Right lobe of liver (tissue), 6 donors: ENCODE measurements at places on chromosomes 3 and 15.

DNA sequence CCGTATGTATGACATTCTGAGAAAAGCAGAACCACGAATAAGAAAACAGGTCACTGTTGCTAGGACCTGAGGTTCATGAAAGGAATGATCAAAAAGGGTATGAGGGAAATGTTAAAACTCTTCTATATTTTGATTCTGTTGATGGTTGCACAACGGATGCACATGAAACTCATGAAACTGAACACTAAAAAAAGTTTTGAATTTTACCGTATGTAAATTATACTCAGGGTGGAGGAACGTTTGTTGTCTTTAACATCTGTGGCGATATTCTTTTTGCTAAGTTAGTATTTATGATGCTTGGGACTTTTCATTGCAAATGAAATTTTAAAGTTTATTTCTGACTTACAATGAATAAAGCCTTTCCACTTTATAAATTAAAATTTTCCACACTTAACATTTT, 55.4 kb downstream of the STAG1 start:
- no peaks in the 10 kb centered on the region for H3K4me1 ChIP-seq
- H3K4me3 ChIP-seq, result no peak overlapping the region
- H3K27me3 ChIP-seq, result no peaks in the 10 kb centered on the region
- H3K36me3 ChIP-seq, result no peaks in the 10 kb centered on the region
- no peak for DNase-seq
- H3K27ac ChIP-seq, result no peak overlapping the region

DNA sequence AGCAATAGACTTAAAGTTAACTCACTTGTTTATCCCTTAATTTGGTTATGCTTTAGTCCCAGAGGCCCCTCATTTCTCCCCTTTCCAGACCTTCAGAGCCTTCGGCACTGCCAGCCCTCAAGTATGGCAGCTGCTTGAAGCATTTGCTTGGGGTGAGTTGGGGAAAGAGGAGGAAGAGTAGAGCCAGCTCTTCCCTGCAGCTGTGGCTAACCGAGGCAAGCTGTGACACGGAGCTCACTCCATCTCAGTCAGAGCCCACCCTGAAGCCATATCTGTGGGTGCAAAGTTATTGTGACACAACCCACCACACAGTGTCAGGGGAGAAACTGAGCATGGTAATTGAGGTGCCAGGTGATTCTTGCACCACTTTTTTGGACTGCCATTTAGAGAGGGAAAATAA, 66.1 kb downstream of the FILIP1L start:
- H3K27ac ChIP-seq, result no peak overlapping the region
- no peaks in the 10 kb centered on the region for H3K27me3 ChIP-seq
- H3K36me3 ChIP-seq, result no peaks in the 10 kb centered on the region
- DNase-seq, result no peak
- H3K4me3 ChIP-seq, result no peak overlapping the region

DNA sequence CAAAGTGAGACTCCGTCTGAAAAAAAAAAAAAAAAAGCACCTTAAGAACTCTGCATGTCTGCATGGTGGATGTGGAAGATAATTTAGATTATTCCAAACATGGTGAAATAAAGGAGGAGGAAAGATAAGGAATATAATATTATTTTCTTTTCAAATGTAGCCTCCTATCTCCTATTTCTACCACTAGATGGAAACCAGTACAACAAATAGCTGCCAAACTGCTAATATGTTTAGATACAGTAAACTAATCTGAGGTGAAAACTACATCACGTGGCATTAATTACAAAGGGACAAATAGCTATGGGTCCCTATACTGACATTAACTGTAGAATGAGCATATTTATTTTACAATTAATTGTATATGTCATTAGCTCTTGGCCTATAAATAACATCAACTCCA, 197.8 kb downstream of the TBC1D5 start:
- no peak overlapping the region for H3K4me3 ChIP-seq
- H3K4me1 ChIP-seq, result no peaks in the 10 kb centered on the region
- H3K36me3 ChIP-seq, result no peaks in the 10 kb centered on the region
- no peaks in the 10 kb centered on the region for H3K27me3 ChIP-seq

GRCh38 chr3:124333931-124334640, 342.2 kb upstream of the ROPN1 start:
- H3K27ac ChIP-seq, result no peak overlapping the region
- DNase-seq, result no peak
- H3K4me3 ChIP-seq, result no peak overlapping the region
- H3K27me3 ChIP-seq, result no peaks in the 10 kb centered on the region

DNA sequence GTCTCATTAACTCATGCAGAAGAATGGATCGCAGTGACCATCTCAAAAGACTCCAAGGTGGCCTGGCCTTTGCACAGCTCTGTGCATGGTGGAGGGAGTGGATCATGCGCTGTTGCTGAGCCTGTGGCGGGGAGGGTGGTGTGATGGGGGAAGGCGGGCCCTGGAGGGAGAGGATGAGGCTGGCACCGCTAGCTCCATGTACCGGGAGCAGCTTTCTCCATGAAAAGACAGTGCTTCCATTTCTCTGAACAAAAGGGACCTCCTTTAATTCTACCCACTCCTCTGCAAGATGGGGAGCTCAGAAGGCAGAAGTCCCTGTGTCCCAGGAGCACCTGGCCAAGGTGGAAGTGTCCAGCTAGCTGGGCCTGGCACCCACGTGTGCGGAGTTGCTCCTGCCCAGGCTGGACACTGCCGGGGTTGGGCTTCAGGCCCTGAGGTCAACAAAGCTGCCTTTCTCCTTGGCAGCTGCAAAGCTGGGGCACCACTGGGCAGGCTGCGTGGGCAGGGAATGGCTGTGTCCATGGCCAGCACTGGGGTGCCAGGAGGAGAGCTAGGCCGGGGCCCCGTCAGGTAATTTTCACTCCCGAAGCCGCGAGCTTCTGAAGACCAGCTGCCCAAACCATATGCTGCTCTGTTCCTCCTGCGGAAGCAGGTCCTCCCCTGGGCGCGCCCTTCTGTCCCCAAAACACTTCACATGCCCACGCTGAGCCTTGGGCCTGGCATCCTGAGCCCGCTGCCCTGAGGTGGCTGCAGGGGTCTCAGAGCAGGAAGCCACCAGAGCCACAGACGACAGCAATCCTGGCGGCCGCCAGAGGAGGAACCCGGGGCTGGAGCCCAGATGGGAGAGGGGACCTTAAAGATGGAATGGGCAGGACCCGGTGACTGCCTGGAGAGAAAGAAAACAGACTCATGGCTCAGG, 6.4 kb downstream of the MAP6D1 start:
- no peak overlapping the region for H3K4me3 ChIP-seq
- no peaks in the 10 kb centered on the region for H3K4me1 ChIP-seq
- H3K27me3 ChIP-seq, result no peaks in the 10 kb centered on the region
- H3K27ac ChIP-seq, result no peak overlapping the region

DNA sequence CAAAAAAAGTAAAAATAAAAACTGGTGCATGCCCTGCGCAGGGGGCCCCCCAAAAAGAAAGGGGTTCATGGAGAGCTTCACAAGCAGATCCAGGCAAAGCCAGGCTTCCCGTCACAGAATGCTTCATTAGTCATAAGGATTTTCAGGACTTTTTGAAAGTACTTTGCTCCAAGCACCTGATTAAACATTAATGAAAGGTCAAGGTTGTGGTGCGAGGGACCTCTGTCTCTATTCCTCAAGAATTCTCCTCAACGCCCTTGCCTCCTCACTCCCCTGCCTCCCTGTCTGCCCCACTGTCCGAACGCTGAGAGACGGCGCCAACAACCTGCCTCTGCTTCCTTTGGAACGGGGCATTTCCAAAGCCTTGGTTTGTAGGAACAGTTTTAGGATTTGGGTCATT, 240.1 kb upstream of the IGF1R start:
- H3K4me3 ChIP-seq, result no peak overlapping the region
- no peak overlapping the region for H3K27ac ChIP-seq
- no peak for DNase-seq
- H3K4me1 ChIP-seq, result no peaks in the 10 kb centered on the region
- no peaks in the 10 kb centered on the region for H3K36me3 ChIP-seq
- H3K27me3 ChIP-seq, result no peaks in the 10 kb centered on the region

- DNase-seq, result peak; percentile 77
- no peaks in the 10 kb centered on the region for H3K27me3 ChIP-seq
- H3K27ac ChIP-seq, result no peak overlapping the region
- no peak overlapping the region for H3K4me3 ChIP-seq
- no peaks in the 10 kb centered on the region for H3K36me3 ChIP-seq
- no peaks in the 10 kb centered on the region for H3K4me1 ChIP-seq
Measured at GRCh38 chr3:123246866-123247265, 45.1 kb downstream of the SEC22A start.

GRCh38 chr3:134008630-134009156, 21.0 kb downstream of the SLCO2A1 start:
- no peak overlapping the region for H3K27ac ChIP-seq
- H3K4me3 ChIP-seq, result no peak overlapping the region
- H3K4me1 ChIP-seq, result no peaks in the 10 kb centered on the region
- no peak for DNase-seq

DNA sequence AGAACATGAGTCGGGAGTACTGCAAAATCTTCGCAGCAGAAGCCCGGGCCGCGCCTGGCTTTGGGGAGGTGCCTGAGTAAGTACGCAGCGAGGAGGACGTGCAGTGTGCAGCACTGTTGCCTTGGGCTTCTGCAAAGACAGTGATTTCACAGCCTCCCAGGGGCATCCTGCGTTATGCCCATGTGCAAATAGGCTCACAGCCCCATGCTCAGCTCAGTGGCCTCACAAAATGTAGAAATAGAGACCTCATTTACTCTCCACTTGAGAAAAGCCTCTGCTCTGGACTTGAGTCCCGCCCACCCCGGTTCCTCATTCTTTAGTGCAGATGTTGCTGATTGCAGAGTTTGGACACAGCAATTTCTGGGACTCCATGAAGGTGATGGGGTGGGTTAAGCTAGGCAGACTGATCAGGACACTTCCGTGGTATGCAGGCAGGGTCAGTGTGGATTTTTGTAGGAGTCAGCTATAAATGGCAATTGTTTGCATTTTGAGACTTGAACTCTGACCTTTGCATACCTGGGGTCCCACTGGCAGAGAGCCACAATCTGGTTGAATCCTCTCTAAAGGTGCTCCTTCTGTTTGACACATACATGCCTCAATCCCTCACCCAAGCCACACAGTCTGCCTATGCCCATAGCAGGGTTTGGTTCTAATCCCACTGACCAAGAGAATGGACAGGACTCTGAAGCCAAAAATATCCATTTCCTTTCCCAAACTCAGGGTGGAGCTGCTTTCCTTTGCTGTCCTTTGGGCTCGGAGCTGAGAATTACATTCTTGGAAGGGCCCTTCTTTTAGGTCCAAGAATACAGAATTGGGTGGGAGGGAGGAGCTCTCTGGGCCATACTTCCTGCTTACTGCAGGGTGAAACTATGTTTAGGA, 20.7 kb upstream of the SLC28A1 start:
- no peak overlapping the region for H3K4me3 ChIP-seq
- H3K27me3 ChIP-seq, result no peaks in the 10 kb centered on the region
- DNase-seq, result no peak
- H3K27ac ChIP-seq, result no peak overlapping the region
- H3K4me1 ChIP-seq, result no peaks in the 10 kb centered on the region
- H3K36me3 ChIP-seq, result no peaks in the 10 kb centered on the region

- H3K4me1 ChIP-seq, result no peaks in the 10 kb centered on the region
- no peaks in the 10 kb centered on the region for H3K27me3 ChIP-seq
- no peak overlapping the region for H3K4me3 ChIP-seq
- H3K27ac ChIP-seq, result no peak overlapping the region
Measured at GRCh38 chr3:123540285-123540684, 44.6 kb downstream of the HACD2 start.

DNA sequence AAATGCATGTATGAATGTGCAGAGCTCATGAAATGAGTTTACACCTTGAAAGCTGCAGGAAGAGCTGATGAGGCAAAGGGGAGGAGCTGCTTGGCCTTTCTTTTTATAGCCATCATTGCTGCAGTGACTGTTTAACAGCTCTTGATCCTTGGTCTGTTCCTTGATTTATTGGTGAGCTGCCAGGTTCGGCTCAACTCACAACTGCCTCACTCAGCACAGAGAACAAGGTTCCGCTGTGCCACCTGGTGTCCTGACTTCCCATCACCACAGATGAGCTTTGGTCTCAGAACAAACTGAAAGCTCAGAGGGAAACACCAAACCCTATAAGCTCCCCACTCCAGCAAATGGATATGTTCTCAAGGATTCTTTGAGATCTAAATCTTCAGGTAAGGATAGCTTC, 626.1 kb downstream of the MAGI1 start:
- no peak overlapping the region for H3K4me3 ChIP-seq
- no peaks in the 10 kb centered on the region for H3K27me3 ChIP-seq
- H3K36me3 ChIP-seq, result no peaks in the 10 kb centered on the region

DNA sequence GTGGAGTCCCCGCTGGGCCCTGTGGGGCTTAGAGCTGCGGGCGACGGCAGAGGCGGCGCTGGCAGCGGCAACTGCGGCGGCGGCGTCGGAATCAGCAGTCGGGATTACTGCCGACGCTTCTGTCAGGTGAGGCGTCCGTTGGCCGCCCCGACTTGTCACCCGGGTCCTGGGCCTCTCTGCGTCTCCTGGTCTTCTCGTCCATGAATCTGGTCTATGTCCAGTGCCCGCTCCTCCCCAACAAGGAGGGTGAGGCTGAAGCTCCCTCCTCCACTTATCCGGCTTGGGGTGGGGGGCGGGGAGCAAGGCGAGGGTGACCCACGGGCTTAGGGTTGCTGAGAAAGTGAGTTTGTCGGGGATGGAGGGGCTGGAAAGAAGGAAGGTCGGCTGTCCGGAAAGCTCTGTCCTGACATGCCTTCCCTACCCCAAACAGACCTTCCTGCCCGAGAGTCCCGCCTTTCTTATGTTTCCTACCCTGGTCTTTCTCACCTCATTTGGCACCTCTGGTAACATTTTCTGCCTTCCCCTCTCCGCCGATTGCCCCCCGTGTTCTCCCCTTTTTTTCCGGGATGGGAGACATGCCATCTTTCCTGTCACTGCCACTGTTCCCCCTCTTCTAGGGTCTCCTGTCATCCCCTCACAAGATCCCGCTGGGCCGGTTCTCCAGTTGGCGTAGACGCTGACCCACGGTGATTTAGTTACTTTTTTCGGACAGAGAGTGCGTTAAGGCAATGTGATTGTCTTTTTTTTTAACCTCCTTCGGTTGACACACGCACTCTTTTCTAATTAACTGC, 520 bp downstream of the ZNF654 start:
- H3K4me3 ChIP-seq, result peak overlapping the region; percentile 79
- DNase-seq, result no peak
- H3K27me3 ChIP-seq, result no peaks in the 10 kb centered on the region

DNA sequence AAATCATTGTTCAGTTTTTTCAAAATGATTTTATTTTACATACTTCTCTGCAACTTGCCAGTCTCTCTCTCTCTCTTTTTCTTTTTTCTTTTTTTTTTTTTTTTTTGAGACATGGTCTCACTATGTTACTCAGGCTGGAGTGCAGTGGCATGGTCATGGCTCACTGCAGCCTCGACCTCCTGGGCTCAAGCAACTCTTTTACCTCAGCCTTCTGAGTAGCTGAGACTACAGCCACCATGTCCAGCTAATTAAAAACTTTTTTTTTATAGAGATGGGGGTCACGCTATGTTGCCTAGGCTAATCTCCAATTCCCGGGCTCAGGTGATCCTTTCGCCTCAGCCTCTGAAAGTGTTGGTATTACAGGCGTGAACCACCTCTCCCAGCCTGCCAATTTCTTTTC, 12.1 kb upstream of the ARID3B start:
- no peaks in the 10 kb centered on the region for H3K4me1 ChIP-seq
- no peak for DNase-seq
- H3K27ac ChIP-seq, result no peak overlapping the region
- no peak overlapping the region for H3K4me3 ChIP-seq

GRCh38 chr15:59111251-59111650, 6.3 kb downstream of the CCNB2 start:
- H3K27ac ChIP-seq, result no peak overlapping the region
- H3K4me1 ChIP-seq, result no peaks in the 10 kb centered on the region
- no peaks in the 10 kb centered on the region for H3K36me3 ChIP-seq
- H3K4me3 ChIP-seq, result no peak overlapping the region
- H3K27me3 ChIP-seq, result no peaks in the 10 kb centered on the region

- no peaks in the 10 kb centered on the region for H3K27me3 ChIP-seq
- H3K27ac ChIP-seq, result no peak overlapping the region
- H3K4me1 ChIP-seq, result no peaks in the 10 kb centered on the region
- no peak for DNase-seq
- H3K4me3 ChIP-seq, result no peak overlapping the region
Measured at GRCh38 chr3:55189359-55189801, 261.5 kb upstream of the LRTM1 start.
